ENCODE measurements at places on chromosomes 16 and 17.

DNA sequence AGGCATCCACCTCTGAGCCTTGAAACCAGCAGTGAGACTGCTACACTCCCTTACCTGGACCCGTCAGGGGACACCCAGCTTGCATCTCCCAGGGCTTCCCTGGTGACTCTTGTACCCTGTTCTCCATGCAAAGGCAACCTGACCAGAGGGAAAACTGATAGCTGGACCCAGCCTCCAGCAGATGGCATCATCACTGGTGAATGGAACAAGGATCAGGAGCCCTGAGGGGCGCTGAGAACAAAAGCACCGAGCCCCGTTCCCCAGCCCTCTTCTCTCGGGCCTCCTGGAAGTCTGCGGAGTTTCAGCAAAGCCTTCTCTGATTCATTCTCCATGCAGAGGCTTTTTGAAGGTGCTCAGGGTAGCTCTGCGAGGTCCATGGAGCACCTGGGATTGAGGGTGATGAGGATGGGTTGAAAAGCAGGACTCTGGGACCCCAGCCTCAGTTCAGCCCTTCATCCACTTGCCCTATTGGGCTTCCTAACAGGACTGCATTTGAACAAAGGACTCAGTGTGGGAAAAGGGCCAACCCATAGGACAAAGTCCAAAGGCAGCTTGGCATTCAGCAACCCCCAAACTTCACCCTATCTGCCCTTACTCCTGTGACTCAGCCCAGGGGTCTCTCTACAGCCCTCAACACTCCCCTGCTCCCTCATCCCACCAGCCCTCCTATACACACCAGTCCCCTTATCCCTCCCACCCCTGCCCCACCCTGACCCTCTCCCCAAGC, 45.0 kb upstream of the LHX1 start:
- no peak for DNase-seq

DNA sequence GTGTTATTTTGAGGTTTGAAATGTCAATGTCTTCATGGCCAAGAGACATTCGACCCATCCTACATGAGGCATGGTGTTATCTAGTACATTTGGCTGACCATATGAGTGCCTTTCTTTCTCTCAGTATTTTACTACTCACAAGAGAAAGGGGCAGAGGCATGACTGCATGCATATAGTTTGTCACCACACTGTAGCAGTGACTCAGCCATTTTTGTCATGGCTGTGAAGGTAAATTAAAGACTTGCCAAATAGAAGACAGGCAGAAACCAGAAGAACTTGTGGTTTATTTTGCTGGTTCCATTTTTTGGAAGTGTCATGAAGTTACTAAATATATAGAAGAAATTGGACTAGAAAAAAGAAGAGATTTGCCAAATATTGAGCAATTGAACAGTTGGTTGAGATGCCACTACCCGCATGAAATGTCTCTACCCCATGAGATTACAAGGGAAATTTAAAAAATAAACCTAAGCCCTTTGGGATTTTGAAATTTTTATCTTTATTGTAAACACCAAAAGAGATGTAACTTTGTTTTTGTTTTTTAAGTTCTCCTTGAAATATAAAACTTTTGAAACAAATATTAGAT, 170.3 kb downstream of the CHD9 start:
- DNase-seq: peak; percentile 5

- DNase-seq: peak; percentile 71
Observed at GRCh38 chr17:21278450-21279197, 5.9 kb upstream of the MAP2K3 start.

GRCh38 chr17:64661726-64661975, 456 bp downstream of the SMURF2 start:
- no peak for DNase-seq

DNA sequence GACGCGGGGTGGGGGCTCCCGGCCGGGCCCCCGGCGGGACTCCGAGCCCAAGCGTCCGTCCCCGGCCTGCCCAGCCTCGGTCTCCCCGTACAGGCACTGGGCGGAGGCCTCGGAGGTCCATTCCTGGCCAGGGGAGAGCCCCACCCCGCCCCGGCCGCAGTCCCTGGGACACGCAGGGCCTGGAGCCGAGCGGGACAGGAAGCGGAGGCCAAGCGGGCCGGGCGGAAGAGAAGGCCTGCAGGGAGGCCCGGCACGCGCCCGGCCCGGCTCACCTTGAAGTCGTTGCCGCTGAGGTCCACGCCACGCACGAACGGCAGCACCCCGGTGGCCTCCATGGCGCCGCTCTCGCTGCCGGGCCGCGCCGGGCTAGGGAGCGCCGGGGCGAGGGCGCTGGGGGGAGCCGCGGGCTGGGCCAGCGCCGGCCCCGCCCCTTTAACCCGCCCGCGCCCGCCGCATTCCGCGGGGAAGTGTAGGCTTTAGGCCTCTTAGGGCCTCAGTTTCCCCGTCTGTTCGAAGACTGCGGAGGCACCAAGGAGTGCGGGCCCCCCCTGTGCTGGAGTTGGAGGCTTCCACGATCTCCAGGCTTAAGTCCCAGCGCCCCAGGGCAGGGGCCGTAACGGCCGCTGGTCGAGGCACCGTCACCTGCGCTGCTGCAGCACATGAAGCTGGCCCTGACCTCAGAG, at the start of gene FLII:
Gene FLII (minus strand): TSS at position 383 of the 683 bp plus-strand sequence. CDS start 48 bp downstream, at position 335.
- DNase-seq: peak; percentile 76

- no peak for DNase-seq
Observed at GRCh38 chr17:7237266-7237760, 1.9 kb downstream of the PHF23 start.

DNA sequence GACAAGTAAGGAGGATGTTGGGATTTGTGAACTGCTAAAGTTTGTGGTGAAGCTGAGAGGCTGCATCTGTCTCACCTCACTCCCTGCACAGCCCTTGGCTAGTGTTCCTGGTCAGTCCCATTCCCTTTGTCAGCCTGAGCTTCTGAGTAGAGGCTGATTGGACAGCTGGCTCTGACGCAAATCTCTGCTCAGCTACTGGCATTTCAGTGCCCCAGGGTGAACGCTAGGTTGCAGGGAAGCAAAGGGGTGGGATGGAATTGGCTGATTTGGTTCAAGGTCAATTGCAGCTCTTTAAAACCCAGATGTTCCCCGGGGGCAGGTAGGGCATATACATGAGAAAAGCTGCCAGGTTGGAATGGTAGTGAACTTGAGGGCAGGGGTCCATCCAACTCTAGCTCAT, 23.1 kb upstream of the CNOT1 start:
- no peak for DNase-seq

- DNase-seq: no peak
Observed at GRCh38 chr16:66903544-66904427, 14.9 kb downstream of the CDH16 start.

DNA sequence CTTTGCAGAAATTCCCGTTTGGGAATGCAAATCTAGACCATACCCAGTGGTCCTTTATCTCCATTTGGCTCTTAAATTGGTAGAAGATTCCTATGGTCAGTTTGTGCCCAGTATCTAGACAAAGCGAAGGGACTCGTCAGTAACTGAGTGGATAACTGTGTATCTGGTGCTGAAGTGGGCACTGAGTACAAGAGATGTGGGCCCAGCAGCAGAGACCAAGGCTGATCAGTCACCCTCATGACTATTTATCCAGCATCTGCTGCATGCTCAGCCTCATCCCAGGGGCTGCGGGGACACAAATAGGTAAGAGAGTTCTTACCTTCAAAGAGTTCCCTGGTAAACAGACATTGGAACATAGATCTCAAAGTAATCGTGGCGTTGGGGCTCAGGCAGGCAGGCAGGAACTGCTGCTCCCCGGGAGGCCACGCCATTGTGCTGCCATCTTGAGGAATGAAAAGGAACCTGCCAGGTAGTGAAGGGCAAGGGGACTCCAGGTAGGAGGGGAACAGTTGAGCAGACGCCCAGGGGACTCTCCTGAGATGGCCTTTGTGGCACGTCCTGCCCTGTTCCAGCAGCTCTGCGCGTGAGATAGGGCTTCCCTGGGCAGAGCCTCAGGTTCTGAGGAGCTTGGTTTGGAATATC, 10.3 kb downstream of the NT5M start:
- peak; percentile 62 for DNase-seq

GRCh38 chr17:62804822-62805221, 3.3 kb downstream of the MARCHF10 start:
- no peak for DNase-seq

GRCh38 chr16:3004781-3005284, 7.9 kb upstream of the CLDN9 start:
- DNase-seq: peak; percentile 69

GRCh38 chr17:58703137-58703915, 10.9 kb downstream of the RAD51C start:
- DNase-seq: no peak

- no peak for DNase-seq
Observed at GRCh38 chr16:86630471-86630870, 52.1 kb downstream of the FOXL1 start.

DNA sequence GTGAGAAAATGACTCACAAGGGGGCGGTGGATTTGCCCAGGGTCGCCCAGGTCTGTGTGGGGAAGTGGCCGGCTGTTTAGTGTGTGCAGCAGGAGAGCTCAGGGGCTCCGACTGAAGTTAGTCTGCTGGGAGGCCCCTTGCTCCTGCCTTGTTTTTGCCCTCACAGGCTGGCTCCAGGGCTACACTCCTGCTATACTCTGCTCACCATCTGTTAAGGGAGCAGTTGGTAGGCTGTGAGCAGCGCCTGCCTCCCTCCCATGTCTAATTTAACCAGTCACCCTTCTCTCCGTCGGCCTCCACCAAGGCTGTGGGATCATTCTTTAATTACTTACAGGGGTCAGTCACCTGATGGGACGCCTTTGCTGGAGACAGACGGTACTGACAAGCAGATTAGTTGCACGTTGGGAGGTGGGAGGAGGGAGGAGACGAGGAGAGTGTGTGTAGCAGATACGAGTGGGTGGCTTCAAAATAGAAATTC, 35.5 kb downstream of the KSR1 start:
- DNase-seq: no peak

GRCh38 chr17:27389542-27390140, 66.6 kb upstream of the KSR1 start:
- DNase-seq: no peak

GRCh38 chr16:65178151-65178550, 56.3 kb upstream of the CDH11 start:
- no peak for DNase-seq

- peak; percentile 12 for DNase-seq
Observed at GRCh38 chr16:4477966-4478365, 1.8 kb downstream of the HMOX2 start.

GRCh38 chr17:29022074-29022473, 16.2 kb upstream of the SEZ6 start:
- no peak for DNase-seq

- no peak for DNase-seq
Observed at GRCh38 chr17:14775731-14776492, 475.0 kb downstream of the HS3ST3B1 start.

GRCh38 chr16:81730090-81731051, 48.7 kb upstream of the PLCG2 start:
- peak; percentile 79 for DNase-seq

DNA sequence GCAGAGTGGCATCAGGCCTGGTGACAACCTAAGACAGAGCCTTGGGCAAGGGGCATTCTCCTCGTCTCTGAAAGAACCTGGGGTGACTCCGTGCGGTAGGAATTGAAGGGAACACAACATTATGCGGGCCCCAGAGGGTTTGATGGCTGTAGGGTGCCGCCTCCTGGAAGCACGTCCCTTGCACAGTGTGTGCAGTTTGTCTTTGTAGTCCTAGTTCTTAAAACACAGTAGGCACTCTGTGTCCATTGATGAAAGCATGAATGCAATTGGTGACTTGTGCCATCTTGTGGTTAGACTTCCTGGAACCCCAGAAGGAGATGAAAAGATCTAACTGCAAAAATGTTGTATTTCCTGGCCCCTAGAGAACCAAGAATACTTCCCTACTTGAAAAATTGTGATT, 279.8 kb downstream of the UTP18 start:
- peak; percentile 8 for DNase-seq

DNA sequence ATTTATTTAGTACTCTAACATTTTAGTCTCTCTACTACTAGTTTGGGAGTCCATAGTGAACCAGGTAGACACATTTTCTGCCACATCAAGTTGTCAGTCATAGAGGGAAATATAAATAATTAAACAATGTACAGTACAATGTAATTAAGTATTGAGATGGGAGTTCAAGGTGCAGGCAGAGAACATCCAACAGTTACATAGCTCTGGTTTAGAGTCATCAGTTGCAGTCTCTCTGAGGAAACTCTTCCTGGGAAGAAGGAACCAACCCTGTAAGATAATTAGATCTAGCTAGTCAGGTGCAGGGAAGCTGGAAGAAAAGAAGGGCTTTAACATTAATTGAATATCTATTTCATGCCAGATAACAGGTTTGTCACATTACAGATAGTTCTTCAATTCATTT, 457.9 kb upstream of the DYNLRB2 start:
- DNase-seq: no peak

GRCh38 chr17:82892899-82893565, 53.2 kb upstream of the ZNF750 start:
- no peak for DNase-seq

- peak; percentile 1 for DNase-seq
Observed at GRCh38 chr17:21277332-21277731, 7.2 kb upstream of the MAP2K3 start.

DNA sequence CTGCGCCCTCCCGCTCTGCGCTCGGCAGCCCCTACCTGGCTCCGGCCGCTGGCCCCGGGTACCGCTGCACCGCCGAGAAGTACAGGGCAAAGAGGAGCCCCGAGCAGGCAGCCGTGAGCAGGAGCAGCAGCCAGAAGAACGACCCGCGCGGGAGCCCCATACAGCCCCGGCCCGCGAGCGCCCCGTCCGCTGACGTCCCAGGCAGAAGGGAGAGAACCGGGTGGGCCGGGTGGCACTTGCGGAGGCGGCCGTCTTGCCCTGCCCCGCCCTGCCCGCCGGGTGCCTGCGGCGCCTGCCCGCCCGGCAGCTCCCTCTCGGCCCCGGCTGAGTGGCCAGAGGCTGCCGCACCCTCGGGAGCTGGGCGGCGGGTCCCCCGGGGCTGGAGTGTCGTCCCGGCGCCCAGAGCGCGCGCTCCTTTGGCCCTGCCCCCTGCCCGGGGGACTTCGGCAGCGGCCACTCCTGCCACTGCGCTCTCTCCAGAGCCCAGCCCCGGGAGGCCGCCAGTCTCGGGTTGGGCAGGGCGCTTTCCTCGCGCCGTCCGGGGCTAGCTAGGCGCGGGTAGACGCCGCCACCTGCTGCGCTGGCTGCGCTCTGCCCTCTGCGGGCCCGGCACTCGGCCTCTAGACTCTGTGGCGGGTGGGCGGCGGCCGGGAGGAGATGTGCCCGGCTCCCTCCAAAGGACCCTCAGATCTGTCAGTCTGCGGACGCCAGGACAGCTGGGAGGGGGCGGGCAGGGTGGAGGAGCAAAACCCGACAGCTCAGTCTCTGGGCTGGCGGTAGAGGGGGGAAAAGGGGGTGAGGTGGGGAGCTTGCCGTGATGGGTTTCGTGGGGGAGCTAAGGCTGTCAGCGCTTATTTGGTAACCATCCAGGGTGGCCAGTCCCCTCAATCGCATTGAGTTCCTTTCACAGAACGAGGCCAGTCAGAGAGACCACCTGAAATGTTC, at the start of gene ST6GALNAC2:
Gene ST6GALNAC2 (minus strand): TSS at position 212 of the 945 bp plus-strand sequence. CDS start 52 bp downstream, at position 160.
- DNase-seq: peak; percentile 70

DNA sequence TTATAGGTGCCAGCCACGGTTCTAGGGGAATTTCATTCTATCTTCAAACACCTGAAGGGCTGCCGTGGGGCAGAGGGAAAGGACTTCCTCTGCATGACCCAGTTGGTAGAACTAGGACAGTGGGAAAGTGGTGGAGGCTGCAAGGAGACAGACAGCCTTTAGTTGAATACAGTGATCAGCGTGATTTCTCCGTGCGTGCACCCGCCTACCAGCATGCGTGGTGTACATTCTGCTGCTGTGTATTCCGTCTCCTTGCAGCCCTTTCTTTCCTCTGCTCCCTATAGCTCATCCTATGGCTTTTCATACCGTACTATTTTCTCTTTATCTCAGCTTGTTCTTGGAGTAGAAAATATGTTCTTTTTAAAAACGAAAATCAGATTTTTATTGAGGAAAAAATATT, 146.9 kb downstream of the MRM1 start:
- DNase-seq: no peak

Data from RPMI8226 (cell line).